ENCODE measurements at places on chromosomes 1 and 21. TPM values are rescaled to one million over a fixed set of nuclear protein-coding genes. Genes with fewer than 3 reads are reported as not detected.

The FCAMR gene
- not detected for total RNA-seq

GRCh38 chr1:39422614-39423013, 68.8 kb upstream of the BMP8A start:
- H3K27ac ChIP-seq = no peak overlapping the region
- H3K36me3 ChIP-seq = peaks cover 49% of the 10 kb centered on the region
- no peak overlapping the region for H3K4me3 ChIP-seq
- no peaks in the 10 kb centered on the region for H3K27me3 ChIP-seq
- no peak for DNase-seq
- peaks cover 36% of the 10 kb centered on the region for H3K4me1 ChIP-seq

DNA sequence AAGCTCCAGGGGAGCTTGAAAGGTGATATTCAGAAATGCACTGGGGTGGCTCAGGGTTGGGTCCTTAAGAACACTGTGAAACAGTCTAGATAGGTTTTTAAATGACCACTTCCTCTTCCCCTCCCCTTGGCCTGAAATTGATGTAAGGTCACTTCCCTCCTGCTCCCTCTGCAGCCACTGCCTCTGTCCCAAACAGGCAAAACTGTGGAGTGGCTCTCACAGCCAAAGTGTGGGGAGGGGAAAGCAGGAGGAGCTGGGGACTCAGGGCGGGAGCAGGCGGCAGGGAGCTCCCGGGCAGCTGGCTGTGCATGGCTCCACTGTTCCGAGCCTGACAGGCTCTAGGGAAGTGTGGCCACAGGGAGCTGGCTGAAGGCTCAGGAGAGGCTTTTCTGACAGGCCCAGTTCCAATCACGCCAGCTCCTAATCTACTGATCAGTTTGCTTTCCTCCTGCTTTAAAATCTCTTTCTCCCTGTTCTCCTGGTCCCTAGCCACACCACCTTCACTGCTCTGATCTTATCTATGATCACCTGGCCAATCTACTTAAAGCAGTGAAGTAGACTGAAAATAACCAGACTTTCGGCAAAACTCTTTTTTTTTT, 5.1 kb upstream of the CSRP1 start:
- H3K36me3 ChIP-seq = no peaks in the 10 kb centered on the region
- H3K27ac ChIP-seq = no peak overlapping the region
- DNase-seq = no peak
- H3K4me1 ChIP-seq = peaks cover 79% of the 10 kb centered on the region
- H3K4me3 ChIP-seq = no peak overlapping the region

GRCh38 chr1:183487674-183488442, 15.6 kb downstream of the SMG7 start:
- peaks cover 6% of the 10 kb centered on the region for H3K4me1 ChIP-seq
- no peak for DNase-seq
- H3K27me3 ChIP-seq = no peaks in the 10 kb centered on the region
- peaks cover 9% of the 10 kb centered on the region for H3K36me3 ChIP-seq
- H3K4me3 ChIP-seq = no peak overlapping the region

DNA sequence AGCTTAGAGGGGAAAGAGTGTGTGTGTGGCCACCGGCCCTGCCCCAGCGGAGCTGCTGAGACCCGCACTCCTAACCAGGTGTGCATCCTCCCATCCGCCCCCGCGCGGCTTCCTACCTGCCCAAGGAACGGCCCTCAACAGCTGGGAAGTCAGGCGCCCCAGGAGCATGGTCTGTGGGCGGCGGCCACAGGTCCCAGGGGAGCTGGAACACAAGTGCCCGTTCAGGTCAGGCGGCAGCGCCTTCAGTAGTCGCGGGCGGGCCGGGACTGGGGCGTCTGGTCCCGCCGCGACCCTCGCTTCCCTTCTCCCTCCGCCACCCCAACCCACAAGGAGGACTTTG, 448 bp downstream of the AURKAIP1 start:
- no peaks in the 10 kb centered on the region for H3K36me3 ChIP-seq
- no peak for DNase-seq
- H3K4me3 ChIP-seq = peak overlapping the region; percentile 91
- H3K27ac ChIP-seq = peak overlapping the region; percentile 51

- H3K4me1 ChIP-seq = no peaks in the 10 kb centered on the region
- H3K27ac ChIP-seq = no peak overlapping the region
- H3K27me3 ChIP-seq = no peaks in the 10 kb centered on the region
- H3K36me3 ChIP-seq = peaks cover 6% of the 10 kb centered on the region
- H3K4me3 ChIP-seq = no peak overlapping the region
Measured at GRCh38 chr1:4825800-4826450, 171.5 kb downstream of the AJAP1 start.

- H3K36me3 ChIP-seq = no peaks in the 10 kb centered on the region
- H3K27ac ChIP-seq = no peak overlapping the region
- H3K4me3 ChIP-seq = no peak overlapping the region
- peaks cover 9% of the 10 kb centered on the region for H3K27me3 ChIP-seq
Measured at GRCh38 chr1:101483982-101484688, 247.3 kb downstream of the S1PR1 start.

- no peak overlapping the region for H3K27ac ChIP-seq
- no peaks in the 10 kb centered on the region for H3K36me3 ChIP-seq
- no peak for DNase-seq
- H3K4me1 ChIP-seq = peaks cover 10% of the 10 kb centered on the region
Measured at GRCh38 chr1:63127376-63127775, 195.0 kb upstream of the FOXD3 start.

DNA sequence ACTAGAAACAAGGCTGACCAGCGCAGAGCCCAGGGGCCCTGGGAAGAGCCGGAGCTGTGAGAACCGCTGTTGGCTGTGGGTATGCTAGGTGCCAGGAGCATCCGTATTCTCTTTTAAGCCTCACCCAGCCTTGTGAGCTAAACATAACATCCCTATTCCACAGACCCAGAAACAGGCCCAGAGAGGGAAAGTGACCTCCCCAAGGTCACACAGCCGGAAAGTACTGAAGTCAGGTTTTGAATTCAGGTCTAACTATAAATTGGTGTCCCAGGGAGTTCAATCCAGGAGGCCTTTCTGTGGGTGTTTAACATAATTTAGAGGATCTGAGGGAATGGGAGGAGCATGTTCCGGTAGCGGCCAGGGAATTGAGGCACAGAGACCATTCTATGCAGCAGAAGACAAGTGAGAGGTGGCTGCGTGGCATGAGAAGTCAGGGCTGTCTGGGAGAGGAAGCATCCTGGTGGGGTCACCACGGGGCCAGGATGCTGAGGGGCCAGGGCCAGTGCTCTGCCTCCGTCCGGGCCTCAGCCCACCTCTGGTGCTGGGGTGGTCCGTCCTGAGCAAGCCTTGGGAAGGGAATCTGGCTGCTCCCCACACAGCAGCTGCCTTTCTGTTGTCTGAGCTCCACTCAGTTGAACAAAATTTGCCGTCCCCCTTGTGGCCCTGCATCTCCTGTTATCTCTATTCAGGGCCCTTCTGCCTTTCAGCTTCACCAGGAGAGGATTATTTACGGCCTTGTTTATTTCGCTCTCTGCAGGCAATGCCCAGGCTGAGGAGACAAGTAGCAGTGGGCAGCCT, 338.8 kb upstream of the VAMP3 start:
- no peaks in the 10 kb centered on the region for H3K36me3 ChIP-seq
- peaks cover 8% of the 10 kb centered on the region for H3K27me3 ChIP-seq
- no peak overlapping the region for H3K4me3 ChIP-seq
- no peak for DNase-seq

The DISC1 gene
- 3.7 TPM for total RNA-seq

GRCh38 chr21:44517175-44517899, 22.7 kb downstream of the KRTAP10-1 start:
- DNase-seq = no peak
- no peak overlapping the region for H3K4me3 ChIP-seq
- H3K27ac ChIP-seq = no peak overlapping the region
- H3K27me3 ChIP-seq = peaks cover 2% of the 10 kb centered on the region

The OPRD1 gene
- total RNA-seq = not detected

- H3K4me3 ChIP-seq = no peak overlapping the region
- no peak for DNase-seq
- H3K27me3 ChIP-seq = peaks cover 54% of the 10 kb centered on the region
- H3K27ac ChIP-seq = no peak overlapping the region
- no peaks in the 10 kb centered on the region for H3K36me3 ChIP-seq
- no peaks in the 10 kb centered on the region for H3K4me1 ChIP-seq
Measured at GRCh38 chr1:223524930-223525451, 131.8 kb downstream of the CCDC185 start.

DNA sequence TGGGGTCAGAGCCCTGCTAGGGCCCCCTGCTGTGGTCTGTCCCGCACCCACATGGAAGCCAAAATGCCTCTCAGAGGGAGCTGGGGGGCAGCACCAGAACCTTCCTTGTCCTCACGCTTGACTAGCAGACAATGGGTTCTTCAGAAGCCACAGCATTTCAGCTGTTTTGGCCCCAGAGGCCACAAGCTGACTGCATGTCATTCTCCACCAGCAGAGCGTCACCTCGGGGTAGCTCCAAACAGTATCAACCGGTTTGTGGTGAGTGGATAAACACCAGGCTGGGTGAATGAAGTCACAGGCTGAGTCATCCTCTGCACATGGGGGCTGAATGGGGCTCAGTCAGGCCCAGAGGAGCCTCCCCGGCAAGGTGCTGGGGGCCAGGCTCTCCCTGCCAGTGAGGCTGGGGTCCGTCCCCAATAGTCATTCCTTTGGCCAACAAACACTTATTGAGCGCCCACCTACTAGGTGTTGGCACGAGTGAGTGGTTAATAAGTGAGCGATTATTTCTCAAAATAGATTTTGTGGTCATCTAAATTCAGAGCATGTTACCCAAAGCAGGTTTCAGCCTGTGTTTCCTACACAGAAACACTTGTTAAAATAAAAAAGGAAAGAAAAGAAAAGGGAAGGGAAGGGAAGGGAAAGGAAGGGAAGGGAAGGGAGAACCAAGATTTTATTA, 9.1 kb downstream of the OLIG1 start:
- H3K27me3 ChIP-seq = peaks cover 41% of the 10 kb centered on the region
- H3K4me1 ChIP-seq = peaks cover 8% of the 10 kb centered on the region
- H3K36me3 ChIP-seq = no peaks in the 10 kb centered on the region
- DNase-seq = peak; percentile 51
- H3K4me3 ChIP-seq = no peak overlapping the region

GRCh38 chr1:17059391-17060305, 5.8 kb upstream of the SDHB start:
- H3K36me3 ChIP-seq = no peaks in the 10 kb centered on the region
- H3K4me3 ChIP-seq = no peak overlapping the region
- H3K27ac ChIP-seq = no peak overlapping the region

DNA sequence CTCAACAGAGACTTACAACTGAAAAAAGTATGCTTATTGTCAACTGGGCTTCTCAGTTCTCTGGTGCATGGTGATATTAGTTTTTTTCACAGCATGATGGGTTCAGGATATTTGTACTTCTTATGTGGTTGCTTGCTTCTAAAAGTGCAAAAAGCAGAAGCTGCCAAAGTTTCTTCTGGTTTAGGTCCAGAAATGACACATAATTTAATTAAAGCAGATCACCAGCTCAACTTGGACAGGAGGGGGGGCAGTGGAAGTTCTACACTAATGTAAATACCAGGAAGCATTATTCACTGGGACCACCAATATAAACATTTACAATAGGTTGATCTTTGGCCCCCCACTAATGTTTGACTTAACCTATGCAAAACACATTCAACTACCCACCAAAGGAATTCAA, 354.8 kb upstream of the BRINP3 start:
- DNase-seq = no peak
- H3K4me1 ChIP-seq = no peaks in the 10 kb centered on the region
- no peak overlapping the region for H3K27ac ChIP-seq
- H3K27me3 ChIP-seq = no peaks in the 10 kb centered on the region

DNA sequence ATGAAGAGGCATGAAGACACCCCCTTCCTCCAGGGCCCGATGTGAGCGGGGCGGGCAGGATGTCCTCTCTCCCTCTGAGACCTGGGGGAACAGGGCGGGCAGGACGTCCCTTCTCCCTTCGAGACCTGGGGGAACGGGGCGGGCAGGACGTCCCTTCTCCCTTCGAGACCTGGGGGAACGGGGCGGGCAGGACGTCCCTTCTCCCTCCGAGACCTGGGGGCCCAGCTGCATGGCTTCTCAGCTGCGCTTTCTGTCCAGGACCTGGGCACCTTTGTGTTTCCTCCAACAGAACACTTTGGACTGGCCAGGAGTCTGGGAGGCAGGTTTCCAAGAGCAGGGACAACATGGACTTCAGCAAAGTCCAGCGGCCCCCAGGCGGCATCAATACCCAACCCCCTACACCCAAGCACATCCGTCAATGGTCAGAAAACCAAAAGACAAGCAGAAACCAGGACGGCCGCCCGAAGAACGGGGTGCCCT, 30.8 kb upstream of the ADARB1 start:
- H3K4me3 ChIP-seq = no peak overlapping the region
- DNase-seq = no peak
- H3K4me1 ChIP-seq = no peaks in the 10 kb centered on the region
- H3K27me3 ChIP-seq = peaks cover 34% of the 10 kb centered on the region
- peaks cover 21% of the 10 kb centered on the region for H3K36me3 ChIP-seq

The DMAP1 gene
- 29.8 TPM for total RNA-seq

DNA sequence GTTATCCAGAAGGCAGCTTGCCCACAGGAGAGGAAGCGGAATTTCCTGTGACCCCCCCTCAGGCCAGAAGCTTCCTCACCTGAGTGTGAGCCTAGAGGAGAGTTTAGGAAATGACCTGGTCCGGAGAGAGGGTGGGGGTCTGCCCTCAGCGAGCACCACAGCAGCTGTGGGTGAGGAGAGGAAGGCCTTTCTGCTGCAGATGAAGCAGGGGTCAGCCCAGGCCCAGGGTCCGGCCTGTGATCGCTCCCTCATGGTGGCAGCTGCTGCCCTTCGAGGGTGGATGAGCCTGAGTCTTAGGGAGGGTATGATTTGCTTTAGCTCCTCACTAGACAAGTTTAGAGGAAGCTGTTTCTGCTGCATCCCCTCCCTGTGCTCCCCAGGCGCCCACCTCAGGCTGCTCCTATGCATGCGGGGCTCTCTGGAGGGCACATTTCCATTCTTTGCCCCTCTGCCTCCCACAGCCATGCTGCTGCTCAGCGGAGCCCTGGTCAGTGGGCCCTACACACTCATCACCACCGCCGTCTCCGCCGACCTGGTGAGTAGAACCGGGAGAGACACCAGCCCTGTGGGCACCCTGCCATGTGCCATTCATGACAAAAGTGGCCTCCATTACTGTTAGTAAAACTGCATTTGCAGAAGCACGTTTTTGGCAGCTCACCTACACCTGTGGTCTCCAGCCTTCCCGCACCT, 53.0 kb downstream of the SLC37A1 start:
- H3K4me3 ChIP-seq = no peak overlapping the region
- no peak overlapping the region for H3K27ac ChIP-seq

The CELA2B gene
- not detected for total RNA-seq

GRCh38 chr1:48939042-48939441, 162.4 kb upstream of the BEND5 start:
- no peaks in the 10 kb centered on the region for H3K4me1 ChIP-seq
- DNase-seq = no peak
- H3K36me3 ChIP-seq = no peaks in the 10 kb centered on the region
- no peak overlapping the region for H3K27ac ChIP-seq
- H3K27me3 ChIP-seq = peaks cover 2% of the 10 kb centered on the region
- H3K4me3 ChIP-seq = no peak overlapping the region
